ENCODE measurements at places on chromosomes 7 and 10.

- no peak for DNase-seq
Measured at GRCh38 chr7:40306596-40306995, 171.8 kb downstream of the SUGCT start.

DNA sequence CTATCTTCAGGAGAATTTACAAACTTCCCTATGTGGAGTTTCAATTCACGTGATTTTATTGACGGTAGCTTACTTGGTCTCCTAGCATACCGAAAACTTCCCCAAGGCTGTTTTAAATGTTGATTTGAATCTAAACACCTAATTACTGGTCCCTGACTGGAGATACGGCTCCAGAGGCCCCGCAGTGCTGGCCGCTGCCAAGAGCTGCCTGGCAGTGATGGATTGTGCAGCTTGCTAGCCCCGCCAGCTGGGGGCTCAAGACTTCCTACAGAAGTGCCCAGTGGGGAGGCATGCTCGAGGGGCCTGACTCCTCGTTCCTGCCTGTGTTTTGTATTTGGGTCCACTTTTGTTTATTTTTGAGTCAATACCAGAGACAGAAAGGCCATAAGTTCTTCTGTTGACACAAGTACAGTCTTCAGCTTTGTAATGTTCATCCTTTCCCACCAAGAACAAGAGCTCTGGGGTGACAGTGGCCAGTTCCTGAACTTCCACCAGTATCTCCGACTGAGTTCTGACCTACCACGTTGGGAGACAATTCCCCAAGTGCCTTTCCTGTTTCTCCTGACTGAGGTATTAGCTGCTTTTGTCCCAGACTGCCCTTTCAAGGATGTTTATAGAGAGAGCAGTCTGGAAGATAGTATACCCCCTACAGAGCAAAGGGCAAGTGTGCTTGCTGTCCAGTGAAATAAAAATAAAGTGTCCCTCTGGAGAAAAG is 80.7 kb upstream of the CXCL12 start:
- DNase-seq = no peak

GRCh38 chr10:130242513-130242912 is 106.3 kb downstream of the GLRX3 start:
- no peak for DNase-seq

- no peak for DNase-seq
Measured at GRCh38 chr10:1289591-1289990, 233.4 kb downstream of the WDR37 start.

DNA sequence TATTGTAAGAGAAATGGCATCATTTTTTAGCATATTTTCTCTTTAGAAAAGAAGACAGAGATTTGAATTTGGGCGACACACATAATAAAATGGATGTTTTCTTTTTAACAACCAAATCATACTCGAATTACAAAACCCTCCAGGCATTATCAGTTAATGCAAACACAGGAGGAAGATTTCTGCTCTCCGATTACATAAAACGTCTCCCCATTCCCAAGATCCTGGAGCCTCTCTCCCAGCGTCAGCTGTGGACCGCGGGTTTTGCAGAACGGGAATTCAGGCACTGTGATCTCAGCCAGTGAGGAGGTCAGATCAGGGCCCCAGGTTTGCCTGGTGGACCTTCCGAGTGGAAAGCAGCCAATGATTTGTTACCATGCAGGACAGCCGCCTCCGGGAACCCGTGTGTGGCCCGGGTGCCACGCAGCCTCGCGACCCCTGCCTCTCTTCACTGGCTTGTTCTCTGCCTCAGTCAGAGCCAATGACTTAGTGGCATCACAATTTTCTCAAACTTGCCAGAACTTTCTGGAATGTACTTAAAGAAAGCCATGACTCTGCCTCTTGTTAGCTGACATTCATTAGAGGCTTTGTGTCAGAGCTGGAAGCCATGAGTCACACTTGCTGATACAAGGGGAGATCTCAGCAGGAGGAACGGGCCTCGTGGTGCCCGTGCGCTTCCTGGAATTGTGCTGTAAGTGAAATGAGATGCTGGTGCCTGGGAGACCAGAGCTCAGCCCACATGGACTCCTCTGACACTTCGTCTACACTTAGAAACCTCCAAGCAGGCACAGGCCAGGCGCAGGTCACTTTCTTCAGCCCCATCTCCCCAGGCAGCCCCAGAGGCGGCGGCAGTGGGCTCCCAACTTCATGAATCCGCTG is 246.1 kb downstream of the KLF6 start:
- no peak for DNase-seq

DNA sequence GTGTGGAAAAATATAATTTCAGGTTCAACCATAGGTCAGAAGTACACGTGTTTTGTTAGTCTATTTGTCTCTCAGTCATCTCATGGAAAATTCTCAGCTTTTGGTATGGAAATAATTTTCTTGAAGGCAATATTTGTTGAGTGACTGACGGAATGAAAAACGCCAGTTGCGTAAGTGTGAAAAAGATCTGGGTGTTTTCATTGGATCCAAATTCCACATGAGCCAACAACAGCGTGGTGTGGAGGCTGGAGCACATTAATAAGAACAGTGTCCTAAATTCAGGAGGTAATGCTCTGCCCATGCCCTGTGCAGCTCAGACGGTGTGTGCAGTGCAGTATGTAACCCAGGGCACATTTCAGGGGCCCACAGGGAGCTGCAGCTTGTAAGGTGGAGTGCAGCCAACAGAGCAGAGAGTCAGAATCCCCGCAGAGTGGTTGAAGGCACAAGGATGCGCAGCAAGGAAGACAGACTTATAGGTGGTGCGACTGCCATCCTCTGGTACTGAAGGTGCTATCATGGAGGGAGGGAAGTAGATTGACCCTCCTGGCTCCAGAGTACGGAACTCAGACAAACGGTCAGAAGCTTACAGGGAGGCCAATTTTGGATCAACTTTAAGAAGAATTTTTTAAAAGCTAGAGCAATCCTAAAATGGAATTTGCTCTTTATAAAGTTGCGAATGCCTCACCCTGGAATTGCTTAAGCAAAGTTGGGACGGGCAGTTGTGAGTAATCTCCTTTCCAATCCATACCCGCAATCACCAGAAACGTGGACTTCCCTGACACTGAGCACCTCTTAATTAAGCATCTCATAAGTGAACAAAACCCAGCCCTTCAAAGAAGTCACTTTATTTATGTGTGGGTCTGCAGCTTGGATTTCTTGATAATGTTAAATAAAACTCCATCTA is 38.0 kb downstream of the EGFR start:
- DNase-seq = no peak

DNA sequence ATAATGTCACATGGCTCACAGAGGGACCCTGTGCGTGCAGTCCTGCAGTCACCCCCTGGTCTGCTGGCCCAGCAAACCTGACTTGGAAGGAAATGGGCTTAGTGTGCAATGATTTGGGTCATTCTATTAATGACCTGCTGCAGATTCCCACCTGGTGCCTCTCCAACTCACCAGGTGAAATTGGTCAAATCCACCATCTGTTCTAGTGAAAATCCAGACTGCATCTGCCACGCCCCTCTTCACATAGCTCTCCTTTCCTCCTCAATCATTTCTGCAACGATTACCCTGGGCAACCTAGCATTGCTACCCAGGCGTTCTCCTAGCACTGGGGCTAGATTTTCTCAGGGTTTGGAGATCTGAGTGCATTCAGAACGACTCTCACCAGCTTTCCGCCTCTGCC is 29.4 kb downstream of the SRRM3 start:
- DNase-seq = no peak

DNA sequence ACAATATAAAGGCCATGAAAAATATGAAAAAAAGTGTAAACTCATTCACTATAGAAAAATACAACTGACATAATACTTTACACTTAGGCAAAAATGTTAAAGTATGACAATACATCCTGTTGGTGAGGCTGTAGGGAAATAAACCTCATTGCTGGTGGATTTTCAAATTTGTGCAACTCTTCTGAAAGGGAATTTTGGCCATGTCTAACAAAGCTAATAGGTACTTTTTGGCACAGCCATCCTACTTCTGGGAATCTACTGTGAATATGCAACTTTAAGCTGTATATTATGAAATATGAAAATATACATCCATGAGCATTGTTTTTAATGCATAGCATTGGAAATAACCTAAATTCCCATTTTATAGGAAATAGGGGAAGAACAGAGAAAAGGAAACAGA is 13.4 kb upstream of the COA1 start:
- DNase-seq = no peak

DNA sequence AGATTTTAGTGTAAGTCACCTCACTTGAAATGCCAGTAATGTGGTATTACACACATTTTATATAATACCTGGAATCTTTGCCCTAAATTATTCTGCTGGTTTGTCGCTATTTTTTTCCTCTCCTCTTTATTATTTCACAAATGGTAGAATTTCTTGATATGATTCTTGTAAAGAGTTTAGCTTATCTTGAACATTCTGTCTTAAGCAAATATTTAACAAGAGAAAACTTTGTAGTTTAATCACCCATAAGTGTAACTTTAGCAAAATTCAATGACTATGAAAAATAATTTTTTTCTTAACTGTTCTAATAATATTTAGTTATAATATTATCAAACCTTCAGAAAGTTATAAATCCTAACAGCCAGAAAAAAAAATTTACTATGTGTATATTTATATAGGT is 56.7 kb downstream of the NHLRC2 start:
- DNase-seq = no peak

- peak; percentile 86 for DNase-seq
Measured at GRCh38 chr7:99997545-99998137, 17.8 kb upstream of the ZKSCAN1 start.

DNA sequence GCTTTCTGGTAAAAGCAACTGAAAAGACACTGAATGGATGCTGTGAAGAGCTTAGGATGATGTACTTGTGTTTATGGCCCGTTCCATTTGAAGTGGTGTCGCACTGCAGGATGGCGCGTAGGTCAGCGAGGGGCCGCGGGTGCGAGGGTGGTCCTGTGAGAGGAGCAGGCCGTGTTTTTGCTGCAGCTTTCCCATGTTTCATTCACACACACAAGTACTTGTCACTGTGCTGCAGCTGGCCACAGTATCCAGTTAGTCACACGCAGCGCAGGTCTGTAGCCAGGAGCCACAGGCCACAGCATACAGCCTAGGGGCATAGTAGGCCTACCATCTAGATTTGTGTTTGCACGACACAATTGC is 23.2 kb downstream of the WIPI2 start:
- DNase-seq = no peak

All from activated CD8-positive, alpha-beta T cell treated with anti-CD3 and anti-CD28 coated beads, Interleukin-2, amount 10 ng/mL, durations not matched to agents 7 days and 5 days (primary cell).